Regular cardiac myocyte (primary cell): ENCODE measurements at places on chromosomes 3 and 15. TPM values are rescaled to one million over a fixed set of nuclear protein-coding genes. Genes with fewer than 3 reads are reported as not detected.

The GLCE gene
- total RNA-seq: 16.6 and 20.3 TPM in 2 replicates

The SKIL gene
- 76.5 and 84.8 TPM in 2 replicates for total RNA-seq

The IL5RA gene
- total RNA-seq: not detected in 2 replicates

The SLC7A14 gene
- 1.2 and 10.7 TPM in 2 replicates for total RNA-seq

The ABHD17C gene
- total RNA-seq: 7.5 and 12.1 TPM in 2 replicates

The ANKRD34C gene
- not detected in 2 replicates for total RNA-seq

The LTF gene
- 0.38 and 2.0 TPM in 2 replicates for total RNA-seq

The ROPN1 gene
- not detected in 2 replicates for total RNA-seq

The UBP1 gene
- 60.9 and 84.9 TPM in 2 replicates for total RNA-seq

The TRPC1 gene
- 26.1 and 48.8 TPM in 2 replicates for total RNA-seq

The ZNF660 gene
- 0.77 and 3.1 TPM in 2 replicates for total RNA-seq

The ZBED2 gene
- under 0.01 and 0.19 TPM in 2 replicates for total RNA-seq

The STT3B gene
- total RNA-seq: 247 and 301 TPM in 2 replicates

The CPNE9 gene
- 0.19 TPM in 1 of 2 replicates, not detected in the other for total RNA-seq

The WDR93 gene
- total RNA-seq: under 0.01 TPM in 1 of 2 replicates, not detected in the other

The MAP6D1 gene
- 2.9 and 3.4 TPM in 2 replicates for total RNA-seq

The PRICKLE2 gene
- total RNA-seq: 11.9 and 27.3 TPM in 2 replicates

The GOLGA8H gene
- total RNA-seq: under 0.01 and 0.28 TPM in 2 replicates

The GALNT15 gene
- total RNA-seq: 4.0 and 27.1 TPM in 2 replicates

The MME gene
- total RNA-seq: 5.9 and 157 TPM in 2 replicates

The BBS4 gene
- 10.5 and 18.0 TPM in 2 replicates for total RNA-seq

The NECTIN3 gene
- total RNA-seq: 61.5 and 67.1 TPM in 2 replicates

The NAALADL2 gene
- 5.8 and 7.3 TPM in 2 replicates for total RNA-seq

The CIB2 gene
- total RNA-seq: 1.7 and 1.9 TPM in 2 replicates

The CKMT1B gene
- total RNA-seq: 0.85 TPM in 1 of 2 replicates, not detected in the other

The NPRL2 gene
- total RNA-seq: 24.7 and 25.4 TPM in 2 replicates

The AQP9 gene
- under 0.01 TPM in 1 of 2 replicates, not detected in the other for total RNA-seq

The NLGN1 gene
- total RNA-seq: 5.9 and 6.1 TPM in 2 replicates

The EIF4G1 gene
- total RNA-seq: 179 and 389 TPM in 2 replicates

The P3H2 gene
- total RNA-seq: 37.2 and 56.0 TPM in 2 replicates

The CDHR4 gene
- total RNA-seq: not detected in 2 replicates

The MYRIP gene
- under 0.01 and 1.2 TPM in 2 replicates for total RNA-seq

The FBXO40 gene
- not detected in 2 replicates for total RNA-seq

The ARPP19 gene
- 103 and 131 TPM in 2 replicates for total RNA-seq

The TRH gene
- total RNA-seq: under 0.01 and 0.38 TPM in 2 replicates
